ENCODE measurements at places on chromosomes 4 and X. TPM values are rescaled to one million over a fixed set of nuclear protein-coding genes. Genes with fewer than 3 reads are reported as not detected.
A peak's percentile ranks its signal among the peaks of the same experiment; 100 is the strongest.

Gene UBA6
- total RNA-seq: 83.8 TPM

Gene AASDH
- total RNA-seq: 15.7 TPM

GRCh38 chrX:134883137-134883700, 107.6 kb upstream of the SMIM10 start:
- DNase-seq: no peak

GRCh38 chr4:1098311-1098925, 14.9 kb downstream of the RNF212 start:
- peak; percentile 29 for DNase-seq

DNA sequence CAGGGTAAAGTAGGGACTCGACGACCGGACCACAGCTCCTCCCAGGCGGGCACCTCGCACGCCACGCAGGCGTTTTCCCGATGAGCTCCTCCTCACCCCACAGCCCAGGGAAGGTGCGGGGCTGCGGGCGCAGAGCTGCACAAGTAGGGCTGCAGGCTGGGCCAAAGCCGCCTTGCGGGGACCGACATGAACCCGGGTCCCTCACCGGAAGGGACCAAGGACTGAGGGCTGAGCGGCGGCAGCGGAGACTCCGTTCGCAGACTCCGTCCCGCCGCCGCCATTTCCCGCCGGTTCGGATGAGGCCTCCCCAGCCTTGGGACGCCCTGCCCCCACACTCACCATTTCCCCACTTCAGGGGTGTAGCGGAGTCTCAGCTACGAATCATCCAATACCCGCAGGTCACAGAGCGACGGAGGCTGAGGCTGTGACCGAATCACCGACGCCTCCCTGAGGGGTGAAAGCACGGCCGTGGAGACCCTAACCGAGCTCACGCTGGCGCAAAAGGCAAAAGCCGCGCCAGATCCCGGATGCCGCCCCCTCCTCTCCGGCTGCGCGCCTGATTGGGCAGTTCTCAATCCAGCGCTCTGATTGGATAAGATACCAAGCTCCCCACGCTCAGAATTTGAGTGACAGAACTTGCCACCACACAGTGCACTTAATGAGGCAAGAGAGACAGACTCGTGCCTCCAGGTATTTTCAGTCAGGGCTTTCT, at the start of gene ZNF732:
ZNF732 (minus strand) TSS at position 506 of the 712 bp plus-strand sequence; CDS start at position 342, 164 bp downstream.
- DNase-seq: no peak

- no peak for DNase-seq
Observed at GRCh38 chr4:35358001-35358584, 886.2 kb downstream of the ARAP2 start.

DNA sequence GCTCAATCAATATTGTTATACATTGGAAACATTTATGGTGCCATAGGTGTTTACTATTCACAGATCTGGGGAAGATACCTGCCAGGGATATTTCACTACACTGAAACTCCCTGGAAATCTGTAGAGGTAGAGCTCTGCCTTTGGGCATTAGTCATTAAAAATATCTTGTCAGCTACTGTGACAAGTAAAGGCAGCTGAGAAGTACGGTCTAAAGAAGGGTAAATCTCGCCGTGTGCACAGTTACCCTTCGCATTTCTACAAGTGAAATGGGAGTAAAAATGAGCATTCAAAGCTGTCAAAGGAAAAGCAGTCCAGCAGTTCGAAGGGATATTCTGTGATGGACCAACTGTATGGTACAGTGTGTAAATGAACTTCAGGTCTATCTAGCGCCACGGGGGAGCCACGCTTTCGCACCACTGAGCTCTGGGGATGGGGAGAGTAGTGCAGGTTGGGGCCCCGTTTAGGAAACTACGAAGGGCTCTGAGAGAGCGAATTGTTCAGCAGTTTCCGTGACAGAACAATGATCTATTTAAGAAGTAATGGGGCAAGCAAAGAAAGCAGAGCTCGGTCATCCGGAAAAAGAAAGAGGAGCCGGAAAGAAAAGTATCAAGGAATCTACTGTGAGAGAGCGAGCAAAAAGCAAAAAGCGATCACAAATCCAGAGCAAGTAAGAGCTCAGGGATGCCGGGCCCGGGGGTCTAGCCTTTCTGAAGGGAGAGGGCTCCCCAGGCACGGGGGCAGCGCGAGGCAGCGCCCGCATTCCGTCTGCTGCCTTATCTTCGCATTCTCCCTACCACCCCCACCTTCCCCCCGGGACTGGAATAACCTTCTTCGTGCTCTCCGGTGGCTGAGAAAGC, 646 bp downstream of the TIGD4 start:
- DNase-seq: peak; percentile 62

- no peak for DNase-seq
Observed at GRCh38 chrX:103056902-103057301, 7.1 kb downstream of the BEX1 start.

GRCh38 chrX:125204681-125205132, 115.0 kb upstream of the TEX13C start:
- DNase-seq: no peak

DNA sequence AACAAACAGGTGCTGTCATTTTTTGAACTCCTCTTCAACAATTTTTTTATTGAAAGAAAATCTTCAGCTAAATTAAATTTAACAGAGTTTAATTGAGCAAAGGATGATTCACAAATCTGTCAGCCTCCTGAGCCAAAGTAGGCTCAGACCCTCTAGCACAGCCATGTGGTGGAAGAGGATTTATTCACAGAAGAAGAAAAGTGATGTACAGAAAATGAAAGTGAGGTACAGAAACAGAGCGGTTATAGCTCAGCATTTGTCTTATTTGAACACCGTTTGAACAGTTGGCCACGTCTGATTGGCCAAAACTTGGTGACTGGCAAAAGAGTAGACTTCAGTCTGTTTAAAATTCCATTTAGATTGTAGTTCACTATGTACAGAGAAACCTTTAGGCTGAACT, 217.3 kb downstream of the SPANXN1 start:
- no peak for DNase-seq
